ENCODE measurements at places on chromosomes 7 and 10.

DNA sequence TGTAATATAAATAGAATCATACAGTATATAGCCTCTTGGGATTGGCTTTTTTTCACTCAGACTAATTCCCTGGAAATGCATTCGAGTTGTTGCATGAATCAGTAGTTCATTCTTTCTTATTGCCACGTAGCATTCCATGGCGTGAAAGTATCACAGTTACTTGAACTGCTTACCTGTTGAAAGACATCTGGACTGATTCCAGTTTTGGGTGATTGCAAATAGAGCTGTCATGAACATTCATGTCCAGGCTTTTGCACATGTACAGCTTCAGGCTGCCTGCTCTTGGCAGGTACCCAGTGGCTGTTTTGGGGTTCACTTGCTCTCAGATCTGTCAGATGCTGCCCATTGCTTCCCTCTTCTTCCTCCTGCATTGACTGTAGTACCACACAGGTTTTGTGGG is 54.9 kb downstream of the LRGUK start:
- no peak for DNase-seq

GRCh38 chr7:31735991-31736982 is 49.3 kb downstream of the PPP1R17 start:
- peak; percentile 25 for DNase-seq

DNA sequence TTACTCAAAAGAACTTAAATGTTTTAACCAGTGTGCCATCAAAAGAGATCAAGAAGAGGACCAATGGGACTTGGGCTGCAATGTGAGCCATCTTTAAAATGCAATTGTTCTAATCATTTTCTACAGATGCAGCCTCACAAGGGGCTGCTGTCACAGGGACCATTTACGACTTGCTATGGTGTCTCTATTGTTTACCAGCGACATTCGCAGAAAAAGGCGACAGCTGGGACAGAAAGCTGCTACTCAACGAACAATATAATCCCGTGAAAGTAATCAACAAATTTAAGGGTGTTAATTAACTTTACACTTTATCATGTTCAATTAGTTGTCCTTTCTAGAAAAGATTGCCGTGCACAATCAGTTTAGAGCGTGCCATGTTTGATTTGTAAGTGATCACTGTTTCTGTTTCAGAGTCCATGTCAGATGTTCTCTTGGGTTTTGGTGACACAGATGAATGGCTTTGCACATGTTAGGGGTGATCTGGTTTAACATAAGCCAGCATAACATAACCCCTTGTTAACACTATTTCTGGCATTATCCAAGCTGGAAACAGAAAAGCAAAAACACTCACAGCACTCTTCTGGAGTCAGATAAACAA is 110.8 kb downstream of the HIBADH start:
- no peak for DNase-seq

GRCh38 chr7:12493407-12493806 is 77.1 kb upstream of the SCIN start:
- DNase-seq = no peak

GRCh38 chr7:65798111-65799075 is 74.5 kb upstream of the VKORC1L1 start:
- DNase-seq = peak; percentile 50

GRCh38 chr10:14374745-14375445 is 44.2 kb upstream of the FRMD4A start:
- DNase-seq = no peak

- DNase-seq = no peak
These were observed 19.4 kb upstream of the ATRNL1 start for GRCh38 chr10:115073796-115074195.

DNA sequence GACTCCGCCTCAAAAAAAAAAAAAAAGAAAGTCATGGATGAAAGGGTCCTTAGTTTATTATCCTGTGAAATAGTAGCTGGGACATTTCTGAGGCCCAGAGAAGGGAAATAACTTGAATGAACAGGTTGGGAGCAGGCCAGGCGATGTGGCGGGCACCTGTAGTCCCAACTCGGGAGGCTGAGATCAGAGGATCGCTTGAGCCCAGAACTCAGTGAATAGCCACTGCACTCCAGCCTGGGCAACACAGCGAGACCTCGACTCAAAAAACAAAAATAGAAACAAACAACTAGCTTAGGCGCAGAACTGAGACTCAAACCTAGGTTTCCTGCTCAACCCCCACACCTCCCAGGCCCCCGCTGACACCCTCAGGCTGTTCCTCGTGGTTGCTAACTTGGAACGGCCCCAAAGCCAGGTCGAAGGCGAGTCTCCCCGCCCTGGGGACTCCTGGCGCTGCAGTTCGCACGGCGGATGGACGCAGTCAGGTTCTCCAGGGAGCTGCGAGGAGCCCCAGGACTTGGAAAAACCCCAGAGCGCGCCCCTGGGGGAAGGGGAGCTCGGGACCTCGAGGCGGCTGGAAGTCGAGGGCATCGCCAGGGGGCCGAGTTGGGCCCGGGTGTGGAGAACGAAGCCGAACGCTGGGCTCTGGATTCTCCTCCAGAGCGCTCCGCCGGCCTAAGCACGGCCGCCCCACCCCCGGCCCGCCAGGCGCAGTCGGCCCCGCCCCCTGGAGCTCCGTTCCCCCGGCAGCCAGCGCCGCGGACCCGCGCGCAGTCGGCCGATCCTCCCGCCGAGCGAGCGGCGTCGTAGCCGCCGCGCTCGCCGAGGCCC is at the start of gene STOX1:
Gene STOX1 (plus strand): TSS at position 768 of the 828 bp plus-strand sequence. CDS start 93 bp downstream, outside the sequence.
- DNase-seq = peak; percentile 62

DNA sequence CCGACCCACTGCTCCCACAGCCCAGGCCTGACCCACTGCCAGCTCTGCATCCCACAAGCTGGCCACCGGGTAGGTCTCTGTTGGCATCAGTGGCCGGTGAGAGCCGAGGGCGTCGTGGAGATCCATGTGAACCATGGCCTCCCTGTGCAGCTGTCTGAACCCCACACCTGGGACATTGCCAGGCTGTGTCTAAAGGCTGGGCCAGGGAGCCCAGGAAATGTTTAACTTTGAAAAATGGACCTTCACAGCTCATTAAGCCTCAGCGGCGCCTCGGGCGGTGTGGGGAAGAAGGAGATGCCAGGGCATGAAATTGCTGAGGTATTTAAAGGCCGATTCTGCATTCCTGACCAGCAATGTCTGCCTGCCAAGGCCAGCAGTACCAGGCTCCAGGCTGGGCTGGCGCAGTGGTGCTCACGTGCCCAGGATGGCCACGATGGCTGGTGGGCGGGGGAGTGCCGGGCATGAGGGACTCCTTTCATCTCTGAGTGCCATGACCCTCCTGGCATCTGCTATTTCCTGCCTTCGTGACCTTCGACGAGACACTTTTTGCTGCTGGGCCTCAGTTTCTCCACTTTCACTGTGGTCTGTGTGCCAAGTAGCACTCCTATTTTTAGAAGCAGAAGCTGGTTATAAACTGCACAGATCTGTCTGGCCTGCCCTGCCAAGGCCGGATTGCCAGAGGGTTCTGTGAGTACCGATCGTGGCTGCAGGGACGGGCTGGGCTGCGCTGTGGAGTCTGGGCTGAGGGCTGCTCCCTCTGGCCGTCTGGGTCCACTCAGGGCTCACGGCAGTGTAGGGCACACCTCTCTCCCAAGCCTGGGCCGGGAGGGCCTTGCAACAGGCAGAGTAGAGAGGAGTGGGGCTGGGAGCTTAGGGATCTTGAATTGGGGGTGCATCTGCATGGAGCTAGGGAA is 21.8 kb downstream of the ELFN1 start:
- no peak for DNase-seq

DNA sequence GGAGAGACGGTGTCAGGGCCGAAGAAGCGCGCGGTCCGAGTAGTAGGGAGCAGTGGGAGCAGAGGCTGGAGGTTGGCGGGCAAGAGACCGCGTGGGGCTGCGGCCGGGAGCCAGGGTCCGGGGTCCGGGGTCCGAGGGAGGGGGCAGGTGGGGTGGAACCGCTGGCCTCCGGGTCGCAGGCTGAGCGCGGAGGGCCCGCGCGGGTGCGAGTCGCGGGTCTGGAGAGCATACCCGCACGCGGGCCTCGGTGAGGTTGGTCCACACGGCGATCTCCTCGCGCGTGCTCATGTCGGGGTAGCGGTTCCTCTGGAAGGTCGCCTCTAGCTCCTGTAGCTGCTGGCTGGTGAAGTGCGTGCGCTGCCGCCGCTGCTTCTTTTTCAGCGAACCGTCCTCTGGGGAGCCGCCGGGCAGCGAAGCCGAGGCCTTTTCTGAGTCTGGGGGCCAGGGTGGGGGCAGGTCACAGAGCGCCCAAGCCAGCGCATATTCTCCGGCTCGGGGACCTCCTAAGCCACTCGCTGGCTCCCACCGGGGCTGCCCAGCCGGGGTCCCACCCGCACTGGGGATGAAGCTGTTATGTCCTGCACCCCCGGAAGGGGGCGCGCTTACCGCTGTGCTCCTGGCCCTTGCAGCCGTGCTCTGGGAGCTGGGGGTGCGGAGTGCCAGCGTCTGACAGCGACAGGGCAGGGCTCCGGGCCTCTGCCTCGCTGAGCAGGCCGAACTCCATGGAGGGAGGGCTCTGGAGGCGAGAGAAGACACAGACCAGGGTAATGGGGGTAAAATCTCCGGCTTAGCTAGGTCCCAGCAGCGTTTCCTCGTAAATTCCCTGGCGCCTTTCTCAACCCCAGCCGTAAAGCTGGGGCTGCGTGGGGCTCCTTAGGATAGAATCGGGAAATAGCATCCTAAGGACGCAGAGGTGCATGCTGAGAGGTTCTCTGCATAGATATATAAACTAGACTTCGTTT is 5.5 kb downstream of the ELOVL3 start:
- DNase-seq = peak; percentile 80

DNA sequence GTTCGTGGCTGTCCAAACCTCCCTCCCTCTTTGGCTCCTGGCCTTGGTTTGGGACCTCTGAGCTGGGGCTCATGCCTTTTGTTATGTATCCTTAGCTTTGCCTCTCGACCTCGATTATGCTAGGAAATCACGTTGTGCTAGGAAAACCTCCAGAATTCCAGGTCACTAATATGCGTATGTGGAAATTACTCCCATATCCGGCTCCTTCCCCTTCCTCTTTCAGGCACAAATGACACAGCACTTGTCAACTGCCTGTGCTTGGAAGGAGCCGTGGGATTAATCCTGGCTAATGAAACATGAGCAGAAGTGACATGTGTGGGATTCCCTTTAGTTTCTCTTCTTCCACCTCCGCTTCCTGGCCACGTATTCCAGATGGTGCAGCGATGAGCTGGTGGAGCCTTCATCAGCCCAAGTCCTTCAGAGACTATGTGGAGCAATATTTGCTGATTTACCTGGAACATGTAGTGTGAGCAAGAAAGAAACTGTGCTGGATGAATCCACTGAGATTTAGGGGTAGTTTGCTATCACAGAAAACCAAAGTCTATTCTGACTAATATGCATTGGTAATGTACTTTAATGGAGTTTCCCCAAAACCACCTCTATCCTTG is 149.2 kb downstream of the REEP3 start:
- DNase-seq = no peak

DNA sequence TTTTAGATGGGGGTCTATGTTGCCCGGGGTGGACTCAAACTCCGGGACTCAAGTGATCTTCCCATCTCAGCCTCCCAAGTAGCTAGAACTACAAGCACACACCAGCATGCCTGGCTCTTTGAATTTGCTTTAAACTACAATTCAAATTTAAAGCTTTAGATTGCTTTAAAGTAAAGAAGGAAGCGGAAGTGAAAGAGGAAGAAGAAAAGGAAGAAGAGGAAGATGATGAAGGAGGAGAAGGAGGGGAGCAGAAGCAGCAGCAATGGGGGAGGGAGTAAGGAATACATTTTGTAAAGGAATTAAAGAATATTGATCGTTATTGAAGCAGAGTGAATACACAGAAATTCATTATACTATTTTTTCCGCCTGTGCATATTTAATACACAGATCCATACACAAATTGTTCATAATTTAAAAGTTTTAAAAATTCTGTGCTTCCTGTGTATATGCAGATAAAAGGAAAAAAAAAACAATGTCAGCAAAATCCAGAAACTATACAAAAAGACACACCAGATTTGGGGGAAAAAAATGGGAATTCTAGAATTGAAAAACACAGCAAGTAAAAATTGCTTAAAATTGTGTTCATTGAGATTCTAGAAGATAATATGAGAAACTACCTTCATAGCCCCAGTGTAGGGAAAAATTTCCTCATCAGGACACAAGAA is 60.8 kb upstream of the KCNMA1 start:
- no peak for DNase-seq

- DNase-seq = no peak
These were observed 72.3 kb downstream of the ICA1 start for GRCh38 chr7:8189625-8190024.

DNA sequence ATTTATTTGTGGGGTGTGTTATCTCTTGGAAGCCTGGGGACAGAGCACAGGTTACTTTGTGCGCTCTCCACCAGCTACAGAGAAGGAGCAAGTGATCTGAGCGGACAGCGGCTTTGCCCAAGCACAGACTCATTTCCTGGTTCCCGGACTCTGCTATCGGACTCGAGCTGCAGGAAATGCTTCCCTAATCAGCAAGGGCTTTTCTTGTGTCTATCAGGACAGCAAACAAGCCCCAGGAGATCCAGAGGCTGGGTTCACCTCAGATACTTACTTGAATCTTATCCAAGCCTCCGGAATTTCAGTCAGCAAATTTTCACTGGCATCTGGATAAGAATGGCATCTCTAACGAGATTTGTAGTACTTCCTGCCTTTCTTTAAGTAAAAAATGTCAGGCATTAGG is 27.8 kb downstream of the MRC1 start:
- no peak for DNase-seq

DNA sequence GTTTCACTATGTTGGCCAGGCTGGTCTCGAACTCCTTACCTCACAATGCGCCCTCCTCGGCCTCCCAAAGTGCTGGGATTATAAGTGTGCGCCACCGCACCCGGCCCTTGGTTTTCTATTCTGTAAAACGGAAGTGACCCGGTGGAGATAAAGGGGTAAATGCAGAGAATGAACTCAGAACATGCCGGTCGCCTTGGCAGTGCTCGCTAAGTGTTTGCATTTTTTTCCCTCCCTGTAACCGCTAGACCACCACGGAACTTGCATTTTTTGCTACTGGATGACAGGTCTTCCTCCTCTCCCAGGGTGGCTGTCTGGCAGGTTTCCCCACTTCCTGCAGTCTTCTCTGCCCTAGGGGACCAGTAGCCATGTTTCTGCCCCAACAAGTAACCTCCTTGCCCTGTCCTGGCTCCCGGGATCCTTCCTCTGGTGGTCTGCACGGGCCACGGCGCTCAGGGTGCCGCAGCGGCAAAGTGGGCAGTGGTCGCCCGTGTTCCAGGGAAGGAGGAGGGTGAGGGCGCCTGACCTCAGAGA is 18.8 kb upstream of the GNA12 start:
- DNase-seq = peak; percentile 74

- no peak for DNase-seq
These were observed 184.2 kb downstream of the KMT2E start for GRCh38 chr7:105198223-105198622.

- DNase-seq = no peak
These were observed 38.5 kb upstream of the ABCA13 start for GRCh38 chr7:48132792-48133191.

GRCh38 chr7:119197172-119197876 is 972.8 kb downstream of the ANKRD7 start:
- DNase-seq = no peak

DNA sequence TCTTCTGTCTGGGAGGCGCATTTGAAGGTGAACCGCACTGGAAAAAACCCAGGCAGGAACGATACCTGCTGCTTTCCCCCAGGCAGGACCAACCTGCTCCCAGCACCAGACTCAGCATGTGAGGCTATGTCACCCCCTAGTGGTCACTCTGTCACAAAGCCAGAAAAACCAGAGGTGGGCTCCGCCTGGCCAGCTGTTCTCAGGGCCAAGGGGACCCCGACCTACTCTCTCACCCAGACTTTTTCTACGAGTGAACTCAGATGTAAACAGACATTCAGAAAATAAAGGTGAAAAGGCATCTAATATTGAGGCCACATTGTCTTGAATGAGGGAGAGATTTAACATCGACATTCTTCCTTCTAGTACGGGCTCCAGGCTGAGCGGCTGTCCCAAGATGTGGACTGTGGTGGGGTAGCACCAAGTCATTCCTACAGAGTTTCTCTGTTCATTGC is 117.3 kb downstream of the PRKAG2 start:
- DNase-seq = peak; percentile 75

All from activated CD8-positive, alpha-beta T cell treated with anti-CD3 and anti-CD28 coated beads, Interleukin-2, amount 10 ng/mL, durations not matched to agents 7 days and 5 days (primary cell).